ENCODE measurements at places on chromosomes 6 and 20.

GRCh38 chr20:52060794-52061714 is 130.5 kb downstream of the ZFP64 start:
- DNase-seq = no peak

- DNase-seq = no peak
Observed at GRCh38 chr6:166293731-166294584, 14.2 kb downstream of the PRR18 start.

- DNase-seq = no peak
Observed at GRCh38 chr6:103983011-103983410, 876.7 kb downstream of the HACE1 start.

- DNase-seq = no peak
Observed at GRCh38 chr6:20147469-20147868, 64.8 kb downstream of the MBOAT1 start.

DNA sequence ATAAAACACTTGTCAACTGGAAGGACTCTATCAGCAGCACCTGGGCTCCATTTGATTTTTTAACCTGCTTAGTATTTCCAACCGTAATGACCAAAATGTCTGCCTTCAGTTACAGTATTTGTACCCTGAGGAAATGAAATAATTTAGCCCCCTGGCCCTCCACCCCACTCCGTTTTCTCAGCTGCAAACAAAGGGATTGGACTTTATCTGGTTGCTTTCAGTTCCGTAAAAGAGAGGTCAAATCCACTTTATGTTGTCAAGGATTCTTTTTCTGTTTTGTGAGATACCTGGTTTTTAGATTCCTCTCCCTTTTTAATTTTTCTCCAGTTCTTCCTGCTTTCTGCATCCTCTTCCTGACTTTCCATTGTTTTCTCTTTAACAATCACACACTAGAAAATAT is 64.4 kb upstream of the BMP2 start:
- DNase-seq = no peak

DNA sequence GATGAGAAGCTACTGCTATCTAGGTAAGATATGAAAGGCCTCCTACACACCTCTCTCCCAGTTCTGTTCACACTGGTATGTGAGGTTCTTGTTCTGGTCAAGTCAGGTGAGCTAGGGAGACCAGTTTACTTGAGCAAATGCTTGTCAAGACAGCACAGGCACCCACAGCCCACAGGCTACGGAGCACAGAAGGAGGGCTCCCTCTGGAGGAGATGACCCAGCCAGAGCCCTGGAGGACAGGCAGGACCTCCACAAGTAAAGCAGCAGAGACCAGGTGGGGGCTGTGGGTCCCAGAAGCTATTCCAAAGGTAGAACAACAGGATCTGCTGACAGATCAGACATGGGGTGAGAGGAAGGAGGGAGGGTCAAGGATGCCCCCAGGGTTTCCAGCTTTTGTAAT is 13.2 kb downstream of the MMP24OS start:
- DNase-seq = no peak

DNA sequence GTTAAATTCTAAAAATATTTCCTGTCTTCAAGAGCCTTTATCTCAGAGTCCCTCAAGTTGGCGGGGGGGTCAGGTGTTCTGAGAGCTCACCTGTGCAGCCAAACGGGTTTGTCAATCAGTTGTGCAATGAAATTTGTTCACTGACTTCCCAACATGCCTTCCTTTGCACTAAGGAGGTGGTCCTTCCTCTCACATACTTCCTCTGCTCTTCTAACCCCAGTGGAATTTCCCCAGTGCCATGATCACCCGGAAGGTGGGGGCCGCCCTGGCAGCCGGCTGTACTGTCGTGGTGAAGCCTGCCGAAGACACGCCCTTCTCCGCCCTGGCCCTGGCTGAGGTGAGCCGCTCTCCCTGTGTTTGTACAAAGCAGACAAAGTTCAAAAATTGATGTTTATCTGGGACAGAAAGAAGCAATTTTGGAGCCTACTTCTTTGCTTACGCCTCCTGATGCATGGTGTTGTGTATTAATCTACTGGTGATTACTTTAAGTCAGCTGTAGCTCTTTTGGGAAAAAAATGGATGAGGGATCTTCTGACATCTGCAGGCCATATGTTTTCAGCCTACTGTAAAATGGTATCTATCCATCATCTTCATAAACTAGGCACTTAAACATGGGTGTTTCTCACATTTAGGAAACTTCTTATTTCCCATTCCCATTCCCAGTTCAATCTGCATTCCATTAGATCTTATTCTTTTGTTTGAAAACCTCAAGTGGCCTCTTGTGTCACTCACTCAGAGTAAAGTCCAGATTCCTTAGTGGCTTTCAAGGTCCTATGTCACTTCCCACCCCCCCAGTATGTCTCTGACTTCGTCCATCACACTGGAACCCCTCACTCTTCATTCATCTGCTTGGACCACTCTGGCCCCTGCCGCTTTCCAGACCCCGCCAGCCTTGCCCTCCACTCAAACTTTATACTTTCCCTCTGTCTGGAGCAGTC is 10.1 kb downstream of the ALDH5A1 start:
- no peak for DNase-seq

- no peak for DNase-seq
Observed at GRCh38 chr20:55515832-55516231, 489.5 kb downstream of the CBLN4 start.

- no peak for DNase-seq
Observed at GRCh38 chr6:147528511-147529145, 20.1 kb downstream of the SAMD5 start.

DNA sequence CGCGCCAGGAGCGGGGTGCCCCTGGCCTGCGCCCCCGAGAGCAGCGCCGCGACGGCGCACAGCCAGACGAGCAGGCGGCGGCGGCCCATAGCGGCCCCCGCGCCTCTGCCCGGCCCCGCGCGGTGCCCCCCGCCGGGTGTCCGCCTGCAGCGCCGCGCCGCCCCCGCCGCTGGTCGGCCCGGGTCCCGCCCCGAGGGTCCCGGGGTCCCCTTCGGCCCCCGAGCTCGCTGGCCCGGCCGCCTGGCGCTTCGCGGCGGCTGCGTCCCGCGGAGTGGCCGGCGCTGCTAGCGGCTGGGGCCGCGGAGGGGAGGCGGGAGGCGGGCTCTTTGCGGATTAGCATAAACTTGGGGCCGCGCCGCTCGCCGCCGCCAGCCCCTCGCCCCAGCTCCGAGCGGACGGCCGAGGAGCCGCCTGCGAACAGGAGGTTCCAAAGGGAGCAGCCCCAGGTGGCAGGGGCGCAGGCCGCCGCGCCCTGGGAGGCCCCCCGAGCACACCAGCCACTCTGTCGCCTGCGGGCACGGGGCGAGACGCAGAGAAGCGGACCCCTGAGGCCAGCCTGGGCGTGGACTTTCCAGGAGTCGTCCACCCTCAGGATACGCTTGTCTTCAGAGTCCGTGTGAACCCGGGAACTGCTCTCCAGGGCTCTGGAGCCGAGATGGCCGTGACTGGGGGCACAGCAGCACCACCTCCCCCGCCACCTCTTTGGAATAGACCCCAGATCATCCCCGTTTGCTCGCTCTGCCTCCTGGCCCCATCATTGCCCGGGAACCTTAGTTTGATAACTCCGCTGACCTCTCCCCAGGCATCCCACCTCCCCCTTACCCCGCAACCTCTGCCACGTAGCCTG is at the start of gene EMILIN3:
EMILIN3 (minus strand) TSS at position 273 of the 847 bp plus-strand sequence; CDS start at position 89, 184 bp downstream.
- DNase-seq = no peak

DNA sequence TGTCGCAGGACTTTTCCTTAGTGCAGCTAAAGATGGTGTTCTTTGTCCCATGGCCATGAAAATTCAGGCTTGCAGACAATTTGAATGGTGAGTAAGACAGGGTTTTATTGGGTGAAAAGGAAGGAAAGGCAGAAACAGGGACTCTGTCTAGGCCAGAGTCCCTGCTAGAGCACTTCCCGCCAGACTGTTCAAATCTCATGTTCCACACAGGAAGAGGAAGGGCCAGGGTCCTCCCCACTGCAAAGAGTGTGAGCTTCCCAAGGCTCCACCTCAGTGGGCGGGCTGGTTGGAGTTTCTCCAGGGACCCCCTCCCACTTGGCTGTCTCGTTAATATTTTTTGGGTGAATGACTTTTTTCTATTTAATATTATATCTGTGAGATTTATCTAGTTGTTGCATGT is 29.0 kb downstream of the COL19A1 start:
- DNase-seq = no peak

DNA sequence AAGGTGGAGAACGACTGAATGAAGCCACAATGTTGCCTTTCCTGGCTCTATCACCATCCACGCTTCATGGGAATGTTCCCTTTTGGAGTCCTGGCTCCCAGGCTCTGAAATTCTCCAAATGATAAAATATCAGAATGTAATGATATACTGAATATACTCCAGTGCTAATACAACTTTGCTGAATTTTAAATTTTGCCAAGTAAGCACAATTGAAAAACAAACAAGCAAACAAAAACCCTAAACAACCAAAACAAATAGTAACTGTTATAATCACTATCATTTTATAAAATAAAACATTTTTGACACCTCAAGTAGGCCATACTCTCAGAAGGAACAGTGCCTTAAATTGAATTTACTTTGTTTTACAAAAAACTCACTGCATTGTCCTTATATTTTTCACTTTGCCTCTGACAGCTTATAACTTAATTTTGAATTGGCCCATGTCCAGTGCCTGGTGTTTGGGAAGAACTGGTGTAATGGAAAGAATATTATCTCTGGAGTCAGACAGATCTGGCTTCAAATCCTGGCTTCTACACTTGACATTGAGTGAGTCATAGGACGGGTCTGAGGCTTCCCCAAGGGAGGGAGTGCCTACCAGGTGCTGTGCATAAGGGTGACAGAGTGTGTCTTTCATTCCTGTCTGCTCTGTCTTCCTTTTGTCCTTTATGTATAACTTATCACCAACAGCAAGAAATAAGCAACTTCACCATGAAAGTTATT is 698.3 kb downstream of the EPM2A start:
- no peak for DNase-seq

DNA sequence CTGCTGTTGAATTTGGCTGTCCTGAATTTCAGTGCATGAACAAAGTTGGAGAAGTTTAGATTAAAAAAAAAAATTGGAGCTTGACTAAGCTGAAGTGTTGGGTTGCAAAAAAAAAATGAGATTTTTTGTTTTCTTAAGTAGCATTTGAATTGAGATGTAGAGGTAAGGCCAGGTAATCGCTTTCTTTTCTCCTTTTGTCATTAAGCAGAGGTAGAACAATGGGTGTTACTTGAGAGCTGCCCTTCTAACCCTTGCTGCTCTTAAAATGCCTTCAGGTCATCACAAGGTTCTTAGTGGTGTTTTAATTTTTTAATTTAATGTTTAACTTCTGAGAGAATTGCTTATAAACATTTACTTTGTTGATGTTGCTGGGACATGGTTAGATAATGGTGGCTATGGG is 84.1 kb upstream of the PRDM1 start:
- no peak for DNase-seq

DNA sequence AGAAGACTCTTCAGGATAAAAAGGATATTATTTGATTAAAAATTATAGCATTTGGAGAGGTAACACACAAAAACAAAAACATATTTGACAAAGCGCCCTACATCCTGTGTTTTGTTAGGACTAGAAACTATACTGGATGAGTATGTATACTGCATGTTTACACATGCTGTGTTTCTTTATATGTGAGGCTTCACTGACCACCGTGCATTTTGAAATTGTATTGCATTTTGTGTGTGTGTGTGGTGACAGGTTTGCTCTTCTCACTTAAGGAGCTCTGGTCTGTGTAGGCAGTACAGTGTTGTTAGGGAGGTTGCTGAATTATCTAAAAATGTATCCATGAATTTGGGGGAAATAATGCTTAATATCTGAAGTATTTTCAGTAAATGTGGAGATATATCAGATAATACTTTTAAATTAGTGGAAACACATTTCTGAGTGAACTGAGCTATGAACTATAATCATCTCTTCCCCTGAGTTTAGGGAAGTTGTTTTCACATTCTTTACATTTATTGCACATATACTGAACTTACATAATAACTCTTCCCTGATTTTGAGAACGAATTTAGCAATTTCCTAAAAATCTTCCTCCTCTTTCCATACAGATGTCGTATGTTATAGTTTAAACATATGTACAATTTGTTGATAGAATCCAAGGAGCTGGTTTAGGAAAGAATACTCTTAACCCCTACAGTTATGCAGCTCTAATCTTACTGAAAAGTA is 43.3 kb downstream of the TMEM170B start:
- DNase-seq = no peak

DNA sequence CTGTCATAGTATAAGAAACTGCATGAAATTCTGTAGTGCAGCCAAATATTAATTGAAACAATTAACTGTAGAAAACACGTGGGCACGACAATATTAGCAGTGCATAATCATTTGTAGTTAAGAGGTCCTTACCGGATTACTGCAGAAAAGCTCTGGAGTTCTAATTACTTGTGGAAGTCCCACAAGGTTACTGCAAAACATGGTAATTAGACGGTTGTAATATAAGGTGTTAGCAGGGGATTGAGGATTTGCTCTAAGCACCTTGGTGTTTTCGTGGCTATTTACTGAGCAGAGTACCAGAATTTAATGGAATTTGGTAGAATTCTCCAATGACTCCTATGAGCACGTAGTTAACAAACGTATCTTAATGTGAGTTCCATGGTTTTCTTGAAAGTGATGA is 473.6 kb upstream of the AGPAT4 start:
- no peak for DNase-seq

- DNase-seq = no peak
Observed at GRCh38 chr6:37481711-37482605, 17.7 kb downstream of the CCDC167 start.

DNA sequence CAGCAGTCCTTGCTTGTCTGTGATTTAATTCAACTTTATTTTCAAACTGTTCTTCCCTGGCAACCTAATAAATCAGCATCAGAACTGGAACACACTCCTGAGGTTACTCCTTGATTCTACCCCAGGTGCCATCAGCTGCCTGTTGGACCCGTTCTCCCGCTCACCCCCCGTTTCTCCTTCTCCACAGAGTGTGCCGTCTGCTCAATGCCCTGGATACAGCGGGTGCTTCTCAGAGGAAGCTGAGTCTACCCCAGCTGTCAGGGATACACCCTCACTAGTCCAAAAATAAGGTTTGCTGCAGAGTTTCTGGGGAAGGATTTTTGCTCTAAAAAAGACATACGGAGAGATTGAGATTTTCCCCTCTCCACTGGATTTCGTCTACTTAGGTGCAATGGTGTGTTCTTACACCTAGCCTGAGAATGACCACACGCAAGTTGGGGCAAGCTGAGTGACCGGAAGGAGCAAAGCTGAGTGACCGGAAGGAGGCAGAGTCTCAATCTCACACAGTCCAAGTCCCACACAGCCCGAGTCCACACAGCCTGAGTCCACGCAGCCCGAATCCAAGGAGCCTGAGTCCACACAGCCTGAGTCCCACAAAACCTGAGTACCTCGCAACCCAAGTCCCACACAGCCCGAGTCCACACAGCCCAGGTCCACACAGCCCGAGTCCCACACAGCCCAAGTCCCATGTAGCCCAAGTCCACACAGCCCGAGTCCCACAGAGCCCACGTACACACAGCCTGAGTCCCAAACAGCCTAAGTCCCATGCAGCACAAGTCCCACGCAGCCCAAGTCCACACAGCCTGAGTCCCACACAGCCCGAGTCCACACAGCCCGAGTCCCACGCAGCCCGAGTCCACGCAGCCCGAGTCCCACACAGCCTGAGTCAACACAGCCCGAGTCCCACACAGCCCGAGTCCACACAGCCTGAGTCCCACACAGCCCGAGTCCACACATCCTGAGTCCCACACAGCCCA is 58.6 kb upstream of the DACT2 start:
- DNase-seq = no peak

- no peak for DNase-seq
Observed at GRCh38 chr6:147201885-147202515, 2.2 kb upstream of the STXBP5 start.

GRCh38 chr6:150891888-150892485 is 26.5 kb downstream of the MTHFD1L start:
- DNase-seq = no peak

- no peak for DNase-seq
Observed at GRCh38 chr20:57959589-57959988, 249.8 kb upstream of the PMEPA1 start.

- no peak for DNase-seq
Observed at GRCh38 chr6:47292027-47292426, 17.7 kb downstream of the TNFRSF21 start.

All from SIG-M5 (cell line).